ENCODE measurements at places on chromosomes 1 and 21. TPM values are rescaled to one million over a fixed set of nuclear protein-coding genes. Genes with fewer than 3 reads are reported as not detected.

The TNFSF4 gene
- total RNA-seq = 0.09 TPM

The LSM10 gene
- total RNA-seq = 34.8 TPM

The FMOD gene
- 0.02 TPM for total RNA-seq

The AVPR1B gene
- not detected for total RNA-seq

The CYP4A22 gene
- not detected for total RNA-seq

The PTPN7 gene
- total RNA-seq = not detected

The FOXO6 gene
- total RNA-seq = 0.46 TPM

The TEDDM1 gene
- not detected for total RNA-seq

The DCST2 gene
- 0.30 TPM for total RNA-seq

The S100A2 gene
- 26.8 TPM for total RNA-seq

The TRNP1 gene
- total RNA-seq = 282 TPM

The FMN2 gene
- 3.2 TPM for total RNA-seq

The MAN1C1 gene
- total RNA-seq = 0.93 TPM

The TOMM20 gene
- 114 TPM for total RNA-seq

The S100A3 gene
- 123 TPM for total RNA-seq

The CHI3L2 gene
- 0.21 TPM for total RNA-seq

The DEPDC1 gene
- total RNA-seq = 15.3 TPM

The TFAP2E gene
- 0.54 TPM for total RNA-seq

The LCE1D gene
- not detected for total RNA-seq

The GJA5 gene
- total RNA-seq = not detected

The SLC16A4 gene
- total RNA-seq = 30.8 TPM

The LCE6A gene
- total RNA-seq = not detected

The KCNE2 gene
- not detected for total RNA-seq

The LCE2C gene
- total RNA-seq = not detected

The SELL gene
- total RNA-seq = 0.08 TPM

The FALEC gene
- total RNA-seq = not detected

The ANKRD35 gene
- total RNA-seq = 0.07 TPM

The MTARC1 gene
- 9.5 TPM for total RNA-seq

The PLEKHA6 gene
- 41.4 TPM for total RNA-seq

The OR6K2 gene
- not detected for total RNA-seq

The CDC14A gene
- 3.7 TPM for total RNA-seq

The PODN gene
- not detected for total RNA-seq

The LRRC38 gene
- total RNA-seq = 0.06 TPM

The ARMH1 gene
- 0.61 TPM for total RNA-seq

The CLCNKB gene
- total RNA-seq = 0.06 TPM

The SPRR1B gene
- total RNA-seq = not detected

The NOS1AP gene
- total RNA-seq = 0.40 TPM

The LYPD8 gene
- total RNA-seq = 0.12 TPM

The FCRL2 gene
- not detected for total RNA-seq

The RORC gene
- 0.04 TPM for total RNA-seq

The DISC1 gene
- 0.29 TPM for total RNA-seq

The ASTN1 gene
- 0.02 TPM for total RNA-seq

The C1orf210 gene
- not detected for total RNA-seq

The RSPO1 gene
- total RNA-seq = 0.12 TPM

The IVL gene
- total RNA-seq = 0.09 TPM

The CNTN2 gene
- 0.07 TPM for total RNA-seq

The MYOG gene
- not detected for total RNA-seq

The PPM1J gene
- total RNA-seq = 1.2 TPM

The IFI44L gene
- total RNA-seq = 0.02 TPM

The RPS6KC1 gene
- total RNA-seq = 9.8 TPM

The GPR61 gene
- 0.06 TPM for total RNA-seq

The GJB3 gene
- 16.9 TPM for total RNA-seq

The SYNJ1 gene
- 1.5 TPM for total RNA-seq

The ADORA1 gene
- total RNA-seq = 0.55 TPM

The DDR2 gene
- 0.51 TPM for total RNA-seq

The EXOSC10 gene
- 39.3 TPM for total RNA-seq

Measured in A549 treated with dexamethasone at 1 μM for 4 hours (cell line).